ENCODE measurements at places on chromosomes 16 and 17. TPM values are rescaled to one million over a fixed set of nuclear protein-coding genes. Genes with fewer than 3 reads are reported as not detected.

- no peak for DNase-seq
- H3K36me3 ChIP-seq, result no peaks in the 10 kb centered on the region
- H3K4me3 ChIP-seq, result peak overlapping the region; percentile 97
- H3K27ac ChIP-seq, result no peak overlapping the region
- H3K27me3 ChIP-seq, result peaks cover 12% of the 10 kb centered on the region
- peaks cover 18% of the 10 kb centered on the region for H3K4me1 ChIP-seq
These were observed 1.8 kb downstream of the TBL3 start for GRCh38 chr16:1973461-1974156.

CBFA2T3 gene
- 4.6 TPM for total RNA-seq

- H3K4me3 ChIP-seq, result peak overlapping the region; percentile 89
- no peaks in the 10 kb centered on the region for H3K36me3 ChIP-seq
- no peak overlapping the region for H3K27ac ChIP-seq
- H3K27me3 ChIP-seq, result peaks cover 51% of the 10 kb centered on the region
These were observed 229.6 kb downstream of the MRTFB start for GRCh38 chr16:14300705-14301168.

DNA sequence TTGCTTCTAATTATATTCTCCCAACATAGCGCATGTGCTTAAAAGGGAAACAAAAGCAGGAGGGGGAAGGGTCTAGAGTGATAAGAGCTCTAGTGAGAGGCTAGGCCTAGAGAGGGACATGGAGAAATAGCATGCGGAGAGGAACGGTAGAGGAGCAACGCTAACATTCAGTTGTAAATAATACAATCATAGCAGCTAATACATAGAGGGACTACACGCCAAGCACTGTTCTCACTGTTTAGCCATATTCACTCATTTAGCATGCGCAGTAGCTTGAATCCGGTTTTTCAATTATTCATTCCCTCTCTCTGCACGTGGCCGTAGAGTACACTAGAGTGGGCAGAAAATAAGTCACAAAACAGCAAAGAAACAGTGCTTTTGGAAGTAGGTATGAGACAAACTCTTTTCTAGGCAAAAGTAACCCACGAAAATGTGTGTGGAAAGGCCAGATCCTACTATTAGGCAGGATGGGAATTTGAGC, 1.7 kb upstream of the ALOX12 start:
- no peak overlapping the region for H3K27ac ChIP-seq
- peaks cover 5% of the 10 kb centered on the region for H3K4me1 ChIP-seq
- H3K36me3 ChIP-seq, result peaks cover 13% of the 10 kb centered on the region
- peak overlapping the region; percentile 14 for H3K4me3 ChIP-seq

Measured in neural crest cell (in vitro differentiated cells).